ENCODE measurements at places on chromosomes 2 and 18.

DNA sequence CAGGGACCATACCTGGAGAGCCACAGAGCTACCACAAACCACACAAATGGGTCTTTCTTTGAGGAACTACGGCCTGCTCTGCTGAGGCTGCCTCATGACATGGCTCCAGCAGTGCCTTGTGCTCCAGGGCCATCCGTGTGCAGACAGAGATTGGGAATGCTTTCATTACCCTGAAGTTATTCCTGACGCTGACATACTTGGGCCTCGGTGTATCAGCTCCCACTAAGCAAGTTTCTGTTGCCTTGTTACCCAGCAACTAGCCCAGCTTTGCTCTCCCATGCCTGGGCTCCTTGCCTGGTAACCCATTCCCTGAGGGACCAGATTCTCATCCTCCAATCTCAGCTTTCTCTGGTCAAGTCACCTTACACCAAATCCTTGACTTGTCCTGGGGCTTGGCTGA lies 80.3 kb upstream of the FZD7 start:
- no peak for DNase-seq

- DNase-seq: no peak
Observed at GRCh38 chr2:162967147-162967546, 128.6 kb upstream of the KCNH7 start.

DNA sequence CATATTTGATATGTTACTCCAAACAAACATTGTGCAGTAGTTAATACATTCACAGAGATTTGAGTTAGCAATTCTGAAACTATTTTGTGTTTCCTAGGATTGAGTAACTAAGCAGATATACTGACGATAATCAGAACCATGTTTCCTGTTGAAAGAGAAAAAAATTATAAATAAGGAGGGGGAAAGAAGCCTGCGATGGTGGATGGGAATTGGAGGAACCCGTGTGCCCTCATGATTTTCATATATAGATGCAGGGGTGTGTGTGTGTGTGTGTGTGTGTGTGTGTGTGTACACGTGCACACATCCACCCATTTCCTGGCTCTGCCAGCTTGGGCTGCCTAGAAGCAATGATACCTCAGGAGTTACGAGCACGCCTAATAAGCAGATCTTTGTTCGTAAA lies 56.9 kb downstream of the LPIN2 start:
- peak; percentile 45 for DNase-seq

DNA sequence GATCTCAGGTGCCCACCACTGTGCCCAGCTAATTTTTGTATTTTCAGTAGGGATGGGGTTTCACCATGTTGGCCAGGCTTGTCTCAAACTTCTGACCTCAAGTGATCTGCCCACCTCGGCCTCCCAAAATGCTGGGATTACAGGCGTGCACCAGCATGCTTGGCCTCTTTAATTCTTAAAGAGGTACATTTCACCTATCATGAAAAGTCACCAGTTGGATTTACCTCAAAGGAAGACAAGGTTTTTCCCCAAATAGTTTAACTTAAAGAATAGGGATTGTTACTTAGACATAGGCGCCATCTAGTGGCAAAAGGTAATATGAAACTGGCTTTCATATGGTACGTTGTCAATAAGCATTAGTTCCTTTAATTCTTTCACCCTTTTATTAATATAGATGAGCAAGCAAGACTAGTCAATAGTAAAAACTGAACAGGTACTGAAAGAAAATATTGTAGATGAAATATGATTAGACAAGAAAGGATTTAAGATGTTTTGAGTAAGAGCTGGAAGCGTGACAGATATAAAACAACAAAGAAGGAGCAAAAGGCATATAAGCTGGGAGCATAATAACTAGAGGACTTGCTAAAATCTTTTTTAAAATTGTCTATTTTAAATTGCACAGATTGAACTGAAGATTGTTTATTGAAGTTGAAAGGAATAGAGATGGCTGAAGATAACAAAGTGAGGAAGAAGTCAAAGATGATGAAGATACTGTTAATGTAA lies 35.0 kb upstream of the PSMD14 start:
- no peak for DNase-seq

- no peak for DNase-seq
Observed at GRCh38 chr2:19360966-19361321, 2.5 kb upstream of the OSR1 start.

- no peak for DNase-seq
Observed at GRCh38 chr2:128292599-128293425, 25.9 kb downstream of the HS6ST1 start.

GRCh38 chr2:69010437-69011194 lies 2.4 kb upstream of the ANTXR1 start:
- DNase-seq: no peak

- DNase-seq: no peak
Observed at GRCh38 chr18:73274812-73275621, 407.2 kb upstream of the NETO1 start.

- DNase-seq: no peak
Observed at GRCh38 chr2:105403241-105403782, 4.5 kb upstream of the FHL2 start.

GRCh38 chr2:18465979-18466378 lies 94.5 kb downstream of the RDH14 start:
- DNase-seq: no peak

DNA sequence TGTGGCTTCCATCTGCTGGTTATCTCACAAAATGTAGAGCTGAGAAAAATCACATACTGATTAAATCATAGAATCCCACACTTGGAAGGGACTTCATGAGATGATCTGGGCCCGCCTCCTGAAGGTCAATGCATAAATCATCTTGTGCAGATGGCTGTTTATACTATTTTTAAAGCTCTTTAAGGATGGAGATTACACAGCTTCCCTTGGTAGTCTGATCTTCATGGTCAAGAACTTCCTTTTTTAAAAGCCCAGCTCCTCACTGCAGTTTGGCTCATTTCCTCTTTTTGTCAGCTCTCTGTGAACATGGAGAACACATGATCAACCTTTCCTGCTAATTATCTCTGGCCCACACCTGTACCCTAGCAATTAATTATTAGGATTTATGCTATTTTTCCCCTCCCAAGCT lies 25.9 kb downstream of the GCG start:
- no peak for DNase-seq

DNA sequence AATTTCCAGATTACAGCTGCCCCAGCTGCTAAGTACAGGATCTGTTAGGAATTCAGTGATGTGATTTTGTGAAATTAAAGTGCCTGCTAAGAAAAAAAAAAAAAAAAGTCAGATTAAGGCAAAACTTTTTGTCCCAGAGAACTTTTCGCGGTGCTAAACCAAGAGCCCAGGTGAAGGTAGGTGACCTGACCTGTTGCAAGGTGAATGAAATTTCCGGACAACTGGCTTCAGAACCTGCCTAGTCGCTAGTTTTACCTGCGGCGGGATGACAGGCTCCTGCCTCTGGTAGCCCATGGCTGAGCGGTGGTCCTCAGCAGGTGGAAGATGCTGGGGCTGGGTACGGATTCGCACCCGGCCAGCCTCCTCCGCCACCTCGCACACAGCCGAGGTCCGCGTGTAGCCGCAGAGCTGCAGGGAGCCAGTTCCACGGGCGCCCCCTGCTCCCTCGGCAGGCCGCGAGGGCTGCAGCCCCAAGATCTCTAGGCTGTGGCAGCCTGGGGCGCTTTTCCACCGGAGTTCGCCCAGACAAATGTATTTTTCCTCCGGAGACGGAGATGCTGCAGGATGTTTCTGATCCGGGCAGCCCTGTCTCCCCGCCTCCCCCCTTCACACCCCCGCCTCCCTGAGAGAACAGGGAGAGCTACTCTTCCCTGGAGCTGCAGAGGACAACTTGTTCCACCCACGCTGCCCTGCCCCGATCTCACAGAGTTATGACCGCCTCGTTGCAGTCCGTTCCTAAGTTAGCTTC lies at the start of gene SLC38A11:
Gene SLC38A11 (minus strand): TSS at position 572 of the 748 bp plus-strand sequence. CDS start 278 bp downstream, at position 294.
- DNase-seq: no peak

- DNase-seq: no peak
Observed at GRCh38 chr2:64861452-64862397, 127.5 kb upstream of the SLC1A4 start.

DNA sequence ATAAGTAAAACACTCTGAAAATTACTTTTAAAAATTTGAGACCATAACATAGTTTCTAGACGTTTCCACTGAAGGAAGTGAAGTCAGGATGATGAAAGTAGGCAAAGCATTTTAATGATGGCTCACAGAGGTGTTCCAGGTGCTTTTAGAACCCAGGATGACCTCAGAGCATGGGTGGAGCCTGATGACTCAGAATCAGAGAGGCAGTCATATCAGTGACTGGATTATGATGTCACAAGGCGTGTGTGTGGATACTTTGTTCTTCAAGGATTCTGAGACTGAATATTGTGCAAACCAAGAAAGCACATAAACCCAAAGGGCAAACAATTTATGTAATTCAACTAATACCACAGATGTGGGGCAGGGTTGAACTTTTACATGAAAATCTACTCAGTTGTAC lies 208.0 kb upstream of the FBXO11 start:
- peak; percentile 59 for DNase-seq

DNA sequence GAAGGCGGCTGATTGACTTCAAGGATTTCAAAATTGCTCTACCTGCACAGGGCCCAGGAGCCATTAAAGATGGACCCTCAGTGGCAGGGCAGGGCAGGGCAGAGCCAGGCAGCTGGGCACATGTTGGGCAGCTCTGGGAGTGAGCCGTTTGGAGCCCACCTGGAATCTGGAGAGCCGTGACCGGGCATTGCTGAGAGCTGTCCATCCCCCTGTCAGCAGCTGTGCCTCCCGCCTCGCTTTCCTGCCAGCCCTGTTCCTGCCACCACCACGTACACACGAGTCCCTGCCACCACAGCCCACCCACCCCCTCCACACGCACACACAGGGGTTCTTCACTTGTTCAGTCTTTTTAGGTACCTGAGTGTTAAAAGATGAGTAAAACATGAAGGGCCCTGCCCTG lies 22.9 kb downstream of the ATOH8 start:
- no peak for DNase-seq

DNA sequence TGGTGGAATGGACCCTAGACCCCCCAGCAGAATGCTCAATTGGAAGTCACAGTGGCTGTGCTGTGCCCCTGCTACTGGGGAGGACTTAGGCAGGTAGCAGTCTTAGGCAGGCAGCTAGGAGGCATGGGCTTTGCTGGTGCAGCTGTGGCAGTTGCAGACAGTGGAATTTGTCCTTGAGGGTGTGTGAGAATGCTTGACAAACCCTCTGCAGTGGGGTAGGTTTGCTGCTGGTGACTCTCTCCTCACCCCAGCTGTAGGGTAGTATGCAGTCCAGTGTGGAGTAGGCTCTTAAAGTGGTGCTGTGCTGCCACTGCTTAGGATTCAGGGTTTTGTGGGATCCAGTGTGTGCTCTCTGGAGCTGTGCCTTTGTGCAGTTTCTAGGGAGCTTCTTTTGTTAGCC lies 61.3 kb downstream of the NUP35 start:
- DNase-seq: no peak

DNA sequence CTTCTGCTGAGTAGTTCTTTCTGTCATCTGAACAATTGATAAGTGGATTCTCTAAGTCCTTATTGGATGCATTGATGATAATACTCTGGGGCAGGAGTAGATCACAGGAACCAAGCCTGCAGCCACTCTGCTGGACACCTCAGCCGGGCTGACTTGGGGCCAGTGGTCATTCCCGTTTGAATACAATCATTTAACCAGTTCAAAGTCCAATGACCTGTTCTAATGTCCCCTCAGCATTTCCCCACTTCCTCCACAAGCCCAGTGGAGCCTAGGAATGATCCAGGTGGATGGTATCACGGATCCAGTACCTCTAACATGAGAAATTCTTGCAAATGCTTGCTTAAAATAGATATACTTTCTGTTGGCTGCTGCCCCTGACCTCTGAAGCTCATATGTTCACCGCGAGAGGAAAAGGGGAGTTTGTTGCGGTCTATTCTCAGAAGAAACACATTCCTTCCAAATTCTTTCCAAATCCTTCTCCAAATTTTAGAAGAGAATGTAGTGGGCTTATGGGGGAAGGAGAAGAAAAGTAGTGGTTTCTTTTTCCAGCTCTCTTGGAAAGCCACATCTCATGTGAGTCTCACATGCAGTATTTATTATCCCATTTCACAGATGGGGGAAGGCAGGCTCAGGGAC lies 170.9 kb downstream of the INHBB start:
- no peak for DNase-seq

DNA sequence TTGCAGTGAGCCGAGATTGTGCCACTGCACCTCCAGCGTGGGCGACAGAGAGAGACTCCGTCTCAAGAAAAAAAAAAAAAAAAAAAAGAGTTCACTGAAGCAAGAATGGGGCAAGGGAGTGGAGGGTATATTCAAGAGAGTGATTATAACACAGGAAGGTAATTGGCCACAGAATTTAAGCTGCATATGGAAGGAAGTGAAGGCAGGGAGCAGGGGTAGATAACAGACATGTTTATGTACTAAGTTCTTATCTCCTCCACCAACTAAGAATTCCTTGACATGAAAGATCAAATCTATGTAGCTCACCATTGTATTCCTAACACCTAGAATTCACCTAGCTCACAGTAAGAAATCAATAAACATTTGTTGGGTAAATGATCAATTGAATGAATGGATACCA lies 37.3 kb downstream of the GKN2 start:
- no peak for DNase-seq

- DNase-seq: no peak
Observed at GRCh38 chr2:15751477-15751876, 159.8 kb downstream of the DDX1 start.

DNA sequence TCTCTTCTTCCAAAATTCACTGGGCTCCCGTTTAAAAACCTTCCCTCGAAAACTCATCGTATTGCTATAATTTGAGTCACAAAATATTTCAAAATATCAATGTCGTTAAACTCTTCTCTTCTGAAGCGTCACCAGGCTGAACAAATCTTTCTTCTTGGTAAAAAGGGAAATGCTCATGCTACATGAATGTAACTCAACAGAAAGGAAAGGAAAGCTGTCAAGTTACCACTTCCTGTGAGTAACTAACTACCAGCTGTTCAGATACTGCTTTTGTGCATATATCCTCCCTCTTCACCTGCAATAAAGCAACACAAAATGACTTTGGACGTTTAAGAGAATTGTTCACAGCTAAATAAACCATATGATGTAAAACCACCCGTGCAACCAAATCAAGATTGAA lies 95.4 kb downstream of the DOCK10 start:
- no peak for DNase-seq

- DNase-seq: no peak
Observed at GRCh38 chr2:32947076-32947483, 327 bp downstream of the LTBP1 start.

- DNase-seq: no peak
Observed at GRCh38 chr2:18787726-18788125, 198.4 kb upstream of the NT5C1B start.

- no peak for DNase-seq
Observed at GRCh38 chr2:68216454-68217310, 35.6 kb downstream of the PPP3R1 start.

GRCh38 chr18:12849548-12849947 lies 34.5 kb downstream of the PTPN2 start:
- DNase-seq: no peak

- no peak for DNase-seq
Observed at GRCh38 chr18:50961974-50962373, 5.9 kb upstream of the ELAC1 start.

Data from activated naive CD4-positive, alpha-beta T cell treated with anti-CD3 and anti-CD28 coated beads, Interleukin-2, amount 10 ng/mL, durations not matched to agents 7 days and 5 days (primary cell).